Regular cardiac myocyte (primary cell): ENCODE measurements at places on chromosomes 13 and 19. TPM values are rescaled to one million over a fixed set of nuclear protein-coding genes. Genes with fewer than 3 reads are reported as not detected.

A1BG gene
- 6.1 and 14.4 TPM in 2 replicates for total RNA-seq

WASF3 gene
- total RNA-seq: 9.2 and 20.0 TPM in 2 replicates

PSG3 gene
- not detected in 2 replicates for total RNA-seq

KLHL1 gene
- total RNA-seq: not detected in 2 replicates

PRTN3 gene
- not detected in 2 replicates for total RNA-seq

CASP14 gene
- total RNA-seq: not detected in 2 replicates

ONECUT3 gene
- not detected in 2 replicates for total RNA-seq

CGB1 gene
- 0.28 TPM in 1 of 2 replicates, not detected in the other for total RNA-seq

CACNG8 gene
- 0.56 and 1.5 TPM in 2 replicates for total RNA-seq

NLRP4 gene
- not detected in 2 replicates for total RNA-seq
